ENCODE measurements at places on chromosomes 7 and 10. TPM values are rescaled to one million over a fixed set of nuclear protein-coding genes. Genes with fewer than 3 reads are reported as not detected.

- no peak overlapping the region for H3K27ac ChIP-seq
- peaks cover 51% of the 10 kb centered on the region for H3K4me1 ChIP-seq
- no peaks in the 10 kb centered on the region for H3K36me3 ChIP-seq
- no peak for DNase-seq
- no peak overlapping the region for H3K4me3 ChIP-seq
Measured at GRCh38 chr7:151433721-151434400, 6.1 kb downstream of the CRYGN start.

DNA sequence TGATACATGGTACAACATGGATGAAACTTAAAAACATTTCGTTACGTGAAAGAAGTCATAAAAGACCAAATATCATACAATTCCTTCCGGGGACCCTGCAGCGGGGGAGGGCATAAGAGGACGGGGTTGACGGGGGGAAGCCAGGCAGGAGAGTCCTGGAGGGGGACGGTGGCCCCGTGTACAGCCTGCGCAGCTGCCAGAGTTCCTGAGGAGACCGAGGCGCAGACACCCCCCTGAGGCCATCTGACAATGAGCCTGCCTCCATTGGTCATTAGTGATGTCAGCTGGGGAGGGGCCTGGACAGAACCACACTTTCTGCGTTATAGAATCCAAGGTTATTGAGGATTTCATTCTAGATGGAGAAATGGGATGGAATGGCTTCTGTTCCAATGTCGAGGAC, 47.2 kb downstream of the PRKAG2 start:
- peaks cover 4% of the 10 kb centered on the region for H3K4me1 ChIP-seq
- no peak for DNase-seq
- H3K4me3 ChIP-seq = no peak overlapping the region
- no peaks in the 10 kb centered on the region for H3K36me3 ChIP-seq

Gene FAM25G
- total RNA-seq = not detected

DNA sequence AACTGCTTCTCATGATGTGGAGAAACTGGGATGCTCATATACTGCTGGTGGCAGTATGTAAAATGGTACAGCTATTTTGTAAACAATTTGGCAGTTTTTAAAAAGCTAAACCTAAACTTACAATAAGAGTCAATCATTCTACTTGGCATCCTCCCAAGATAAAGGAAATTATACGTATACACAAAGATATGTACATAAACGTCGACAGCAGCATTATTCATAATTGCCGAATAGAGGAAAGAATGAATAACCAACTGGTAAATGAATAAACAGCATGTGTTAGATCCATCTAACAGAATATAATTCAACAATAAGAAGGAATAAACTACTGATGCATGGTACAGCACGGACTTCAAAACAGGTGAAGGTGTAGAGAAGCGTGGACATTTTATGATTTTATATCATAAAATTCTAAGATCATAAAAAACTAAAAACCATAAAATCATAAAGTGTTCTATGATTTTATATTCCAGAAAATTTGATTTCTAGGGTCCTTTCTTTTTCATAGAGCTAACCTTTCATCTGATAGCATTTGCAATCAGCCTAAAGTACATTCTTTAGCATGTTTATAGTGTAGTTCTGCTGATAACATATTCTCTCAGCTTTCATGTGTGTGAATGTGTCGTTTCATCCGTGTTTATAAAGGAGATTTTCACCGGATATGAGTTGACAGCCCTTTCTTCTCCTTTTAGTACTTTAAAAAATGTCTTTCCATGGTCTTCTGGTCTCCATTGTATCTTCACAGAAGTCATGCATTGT, 261.5 kb downstream of the DIP2C start:
- H3K4me1 ChIP-seq = no peaks in the 10 kb centered on the region
- no peak overlapping the region for H3K4me3 ChIP-seq
- DNase-seq = no peak
- H3K27me3 ChIP-seq = no peaks in the 10 kb centered on the region

GRCh38 chr7:16051561-16052255, 365.2 kb upstream of the MEOX2 start:
- no peak overlapping the region for H3K27ac ChIP-seq
- H3K4me3 ChIP-seq = no peak overlapping the region
- H3K36me3 ChIP-seq = no peaks in the 10 kb centered on the region

GRCh38 chr7:75711656-75712514, 26.9 kb downstream of the HIP1 start:
- no peaks in the 10 kb centered on the region for H3K27me3 ChIP-seq
- no peak overlapping the region for H3K27ac ChIP-seq
- H3K36me3 ChIP-seq = no peaks in the 10 kb centered on the region
- no peaks in the 10 kb centered on the region for H3K4me1 ChIP-seq
- no peak overlapping the region for H3K4me3 ChIP-seq

Gene LAMB4
- not detected for total RNA-seq

DNA sequence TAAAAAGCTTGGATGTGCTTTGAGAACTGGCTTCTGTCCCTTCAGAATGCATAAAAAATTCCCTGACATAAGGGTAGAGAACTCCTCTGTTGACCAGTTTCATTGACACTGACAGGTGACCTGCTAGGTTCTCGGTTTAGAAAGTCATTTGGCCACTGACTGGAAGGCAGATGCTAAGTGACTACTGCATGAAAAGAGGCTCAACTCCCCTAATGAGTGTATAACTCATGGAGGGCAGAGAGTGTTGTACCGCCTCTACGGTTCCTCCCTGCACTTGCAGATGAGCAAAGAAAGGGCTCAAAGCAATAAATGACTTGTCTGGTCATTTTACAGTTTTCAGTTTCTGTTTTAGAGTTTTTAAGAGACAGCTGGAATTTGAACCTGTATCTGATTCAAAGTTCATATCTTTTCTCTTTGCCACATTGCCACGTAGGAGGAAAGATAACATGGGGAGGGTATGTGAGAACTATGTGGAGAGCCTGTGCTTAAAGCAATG, 2.9 kb upstream of the FGL2 start:
- peaks cover 21% of the 10 kb centered on the region for H3K4me1 ChIP-seq
- no peaks in the 10 kb centered on the region for H3K36me3 ChIP-seq
- H3K27ac ChIP-seq = no peak overlapping the region
- no peak for DNase-seq
- no peak overlapping the region for H3K4me3 ChIP-seq

- H3K27ac ChIP-seq = no peak overlapping the region
- no peak for DNase-seq
- no peaks in the 10 kb centered on the region for H3K4me1 ChIP-seq
Measured at GRCh38 chr7:103718482-103719061, 270.9 kb downstream of the RELN start.

GRCh38 chr10:110535958-110536891, 31.3 kb upstream of the SMC3 start:
- H3K27me3 ChIP-seq = no peaks in the 10 kb centered on the region
- no peak overlapping the region for H3K27ac ChIP-seq
- peak; percentile 67 for DNase-seq
- H3K4me1 ChIP-seq = peaks cover 11% of the 10 kb centered on the region

DNA sequence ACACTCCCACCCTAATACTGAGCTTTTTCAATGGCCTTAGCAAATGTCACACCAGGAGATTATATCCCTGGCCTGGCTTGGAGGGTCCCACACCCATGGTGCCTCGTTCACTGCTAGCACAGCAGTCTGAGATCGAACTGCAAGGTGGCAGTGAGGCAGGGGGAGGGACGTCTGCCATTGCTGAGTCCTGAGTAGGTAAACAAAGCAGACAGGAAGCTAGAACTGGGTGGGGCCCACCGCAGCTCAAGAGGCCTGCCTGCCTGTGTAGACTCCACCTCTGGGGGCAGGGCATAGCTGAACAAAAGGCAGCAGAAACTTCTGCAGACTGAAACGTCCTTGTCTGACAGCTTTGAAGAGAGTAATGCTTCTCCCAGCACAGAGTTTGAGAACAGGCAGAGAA, 338.9 kb upstream of the MBL2 start:
- H3K27me3 ChIP-seq = no peaks in the 10 kb centered on the region
- no peak overlapping the region for H3K27ac ChIP-seq
- no peak overlapping the region for H3K4me3 ChIP-seq

GRCh38 chr7:113004726-113005454, 81.7 kb downstream of the GPR85 start:
- H3K36me3 ChIP-seq = no peaks in the 10 kb centered on the region
- no peak overlapping the region for H3K27ac ChIP-seq
- no peak overlapping the region for H3K4me3 ChIP-seq
- no peaks in the 10 kb centered on the region for H3K27me3 ChIP-seq
- H3K4me1 ChIP-seq = no peaks in the 10 kb centered on the region

DNA sequence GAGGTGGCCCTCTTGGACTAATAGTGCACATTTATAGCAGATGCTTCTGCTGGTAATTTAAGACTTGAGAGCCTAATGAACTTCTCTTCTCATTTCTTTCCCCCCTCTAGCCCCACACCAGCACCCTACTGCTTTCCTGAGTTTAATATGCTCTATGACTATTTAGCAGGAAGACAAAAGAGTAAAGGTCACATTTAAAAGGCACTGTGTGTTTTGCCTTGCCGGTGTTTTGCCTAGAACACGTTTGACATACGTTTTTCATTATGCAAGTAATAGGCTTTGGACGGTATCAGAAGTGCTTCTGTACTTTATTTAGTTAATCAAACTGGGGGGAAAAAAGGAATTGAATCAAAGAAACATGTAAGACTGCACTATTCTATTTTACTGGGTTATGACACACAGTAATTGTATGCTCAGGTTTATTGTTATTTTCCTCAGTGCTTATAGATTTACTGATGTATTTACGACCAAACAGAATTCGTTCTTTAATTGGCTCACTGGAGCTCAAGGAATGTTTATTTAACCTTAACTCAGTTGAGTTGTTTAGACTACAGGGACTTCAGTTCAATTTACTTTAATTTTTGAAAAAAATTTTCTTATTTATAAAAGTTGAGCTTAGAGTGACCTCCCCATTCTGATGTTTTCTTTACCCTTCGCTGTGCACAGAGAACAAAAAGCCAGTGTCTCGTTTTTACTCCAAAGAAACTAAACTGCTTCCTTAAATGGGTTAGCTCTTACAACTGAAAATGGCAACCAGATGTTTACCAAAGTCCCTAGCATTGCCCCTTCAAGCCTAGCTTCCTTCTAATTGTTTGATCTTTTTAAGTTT, 35.4 kb downstream of the CPED1 start:
- H3K27ac ChIP-seq = no peak overlapping the region
- H3K27me3 ChIP-seq = no peaks in the 10 kb centered on the region
- H3K4me1 ChIP-seq = no peaks in the 10 kb centered on the region

DNA sequence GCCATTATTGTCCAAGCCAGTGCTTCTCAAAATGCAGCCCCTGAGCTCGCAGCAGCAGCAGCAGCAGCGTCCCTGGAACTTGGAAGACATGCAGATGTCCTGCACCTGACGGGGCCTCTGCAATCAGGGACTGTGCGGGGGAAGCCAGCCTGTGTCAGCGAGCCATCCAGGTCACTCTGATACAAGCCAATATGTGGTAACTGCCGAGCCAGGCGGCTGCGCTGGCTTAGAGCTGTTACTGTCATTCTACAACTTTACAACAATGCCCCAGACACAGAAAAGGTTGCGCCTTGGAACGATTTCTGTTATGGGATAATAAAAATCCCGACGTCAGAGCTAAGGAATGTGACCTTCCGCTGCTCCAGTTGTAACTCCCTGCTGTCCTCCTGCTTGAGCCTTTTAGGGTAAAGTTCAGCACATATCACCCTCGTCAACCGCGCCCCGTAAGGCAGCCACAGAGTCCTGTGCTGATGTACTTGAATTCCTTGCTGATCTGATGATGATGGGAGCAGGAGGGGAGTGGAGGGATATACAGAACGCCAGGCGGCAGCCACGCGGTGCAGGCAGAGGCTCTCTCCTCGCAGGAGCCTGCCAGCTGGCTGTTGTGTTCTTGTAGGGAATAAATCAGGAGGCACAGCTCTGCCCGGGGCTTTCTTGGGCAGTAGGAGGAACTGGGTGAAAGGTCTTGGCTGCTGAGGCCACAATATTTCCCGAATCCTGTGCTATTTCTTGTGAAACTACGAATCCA, 20.0 kb upstream of the CRYGN start:
- no peaks in the 10 kb centered on the region for H3K27me3 ChIP-seq
- no peaks in the 10 kb centered on the region for H3K4me1 ChIP-seq
- no peak overlapping the region for H3K4me3 ChIP-seq
- no peak for DNase-seq
- no peaks in the 10 kb centered on the region for H3K36me3 ChIP-seq

DNA sequence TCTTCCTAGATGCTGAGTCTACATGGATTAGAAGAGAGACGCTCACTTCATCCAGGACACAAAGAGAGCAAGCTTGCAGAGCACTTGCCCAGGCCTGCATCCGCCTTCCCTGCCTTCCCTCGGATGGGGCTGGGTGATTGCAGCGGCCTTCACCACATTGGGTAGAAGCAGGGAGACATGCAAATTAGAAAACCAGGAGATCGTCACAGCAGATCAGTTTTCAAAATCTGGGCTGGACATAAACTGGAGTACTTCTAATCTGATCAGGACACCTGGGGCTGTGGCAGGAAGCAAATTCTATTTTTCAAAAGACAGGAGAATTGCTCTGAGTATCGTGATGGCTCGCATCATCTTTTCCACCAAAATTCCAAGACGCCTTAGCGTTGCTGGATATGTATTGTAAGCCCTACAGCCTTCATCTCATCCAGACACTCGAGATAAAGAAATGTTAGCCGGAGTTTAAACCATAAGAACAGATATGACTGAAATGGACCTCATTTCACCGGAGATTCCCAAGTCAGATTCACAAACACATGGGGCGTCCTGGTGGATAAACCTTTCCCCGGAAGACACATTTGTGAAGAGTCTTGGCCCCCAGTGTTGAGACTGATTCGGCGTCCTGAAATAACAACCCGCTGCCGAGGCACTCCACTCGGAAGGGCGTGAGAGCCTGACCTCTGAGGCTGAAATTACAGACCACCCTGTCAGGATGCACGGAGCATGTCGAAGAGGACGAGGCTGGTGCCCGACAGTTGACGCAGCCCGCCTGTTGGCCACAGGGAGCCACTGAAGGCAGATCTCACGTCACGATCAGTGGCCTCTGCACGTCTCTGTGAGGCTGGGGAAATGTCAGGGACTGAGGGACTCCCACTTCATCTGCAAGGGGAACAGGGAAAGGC, 91.2 kb upstream of the PARD3 start:
- H3K36me3 ChIP-seq = no peaks in the 10 kb centered on the region
- DNase-seq = no peak
- H3K27me3 ChIP-seq = no peaks in the 10 kb centered on the region
- H3K27ac ChIP-seq = no peak overlapping the region

Gene NPFFR1
- not detected for total RNA-seq

DNA sequence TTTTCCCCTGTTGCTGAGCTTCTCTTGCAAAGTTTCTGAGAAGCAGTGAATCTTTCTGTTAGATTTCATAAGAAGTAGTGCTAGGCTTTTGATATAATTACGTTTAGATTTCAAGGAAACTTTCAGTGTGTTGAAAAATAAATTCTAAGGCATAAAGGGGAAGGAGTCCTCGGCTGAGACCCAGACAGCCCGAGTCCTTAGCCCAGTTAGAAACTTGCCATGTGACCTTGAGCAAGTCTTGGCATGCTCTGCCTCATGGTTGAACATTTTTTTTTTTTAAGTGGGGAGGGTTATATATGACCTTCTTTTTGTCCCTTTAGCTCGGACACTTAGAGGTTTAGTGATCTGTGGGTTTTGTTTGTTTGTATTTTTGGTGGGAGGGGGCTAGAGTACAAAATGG, 117.5 kb downstream of the TCF7L2 start:
- H3K4me1 ChIP-seq = no peaks in the 10 kb centered on the region
- H3K27ac ChIP-seq = no peak overlapping the region
- no peak for DNase-seq
- no peaks in the 10 kb centered on the region for H3K27me3 ChIP-seq

GRCh38 chr10:51800121-51800520, 100.7 kb upstream of the CSTF2T start:
- H3K27me3 ChIP-seq = no peaks in the 10 kb centered on the region
- H3K36me3 ChIP-seq = no peaks in the 10 kb centered on the region
- H3K4me1 ChIP-seq = no peaks in the 10 kb centered on the region
- no peak overlapping the region for H3K27ac ChIP-seq
- no peak for DNase-seq

Data from CD8-positive, alpha-beta memory T cell (primary cell).